H1 (cell line): ENCODE measurements at places on chromosomes 13 and 19. TPM values are rescaled to one million over a fixed set of nuclear protein-coding genes. Genes with fewer than 3 reads are reported as not detected.

GRCh38 chr19:10501971-10502523 is 1.1 kb downstream of the KEAP1 start:
- DNase-seq = peak; percentile 71

GRCh38 chr19:1360818-1361461 is 22.8 kb upstream of the NDUFS7 start:
- no peak for DNase-seq

DNA sequence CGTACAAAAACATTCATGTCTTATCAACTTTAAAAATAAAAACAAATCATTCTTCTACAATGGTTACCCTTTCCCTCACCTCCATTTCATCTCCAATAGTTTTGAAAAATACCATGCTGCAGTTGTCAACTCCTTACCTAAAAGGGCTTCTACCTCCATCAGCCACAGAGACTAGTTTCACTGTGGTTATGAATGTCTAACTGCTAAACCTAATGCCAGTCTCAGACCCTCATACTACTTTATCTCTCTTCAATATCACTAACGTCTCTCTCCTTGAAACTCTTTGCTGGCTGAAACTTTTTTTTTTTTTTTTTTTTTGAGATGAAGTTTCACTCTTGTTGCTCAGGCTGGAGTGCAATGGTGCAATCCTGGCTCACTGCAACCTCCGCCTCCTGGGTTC is 27.1 kb downstream of the LNX2 start:
- no peak for DNase-seq

DNA sequence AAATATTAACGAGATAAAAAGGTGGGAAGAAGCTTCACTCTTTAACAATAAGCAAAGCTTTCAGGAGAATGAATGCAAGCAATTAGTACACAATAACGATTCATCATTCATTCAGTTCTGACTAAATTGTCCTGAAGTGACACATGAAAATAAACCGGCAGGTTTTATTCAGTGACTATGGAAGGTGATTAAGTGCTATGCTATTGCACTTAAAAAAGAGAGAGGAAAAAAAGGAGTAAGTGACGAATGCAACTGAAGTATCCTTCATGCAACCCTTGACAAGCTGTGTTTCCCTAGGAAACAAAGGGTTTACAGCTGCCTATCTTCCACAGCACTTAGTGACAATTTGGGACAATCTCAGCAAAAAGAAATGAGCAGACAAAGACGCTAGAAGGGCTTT is 1.4 kb downstream of the LIG4 start:
- no peak for DNase-seq

DNA sequence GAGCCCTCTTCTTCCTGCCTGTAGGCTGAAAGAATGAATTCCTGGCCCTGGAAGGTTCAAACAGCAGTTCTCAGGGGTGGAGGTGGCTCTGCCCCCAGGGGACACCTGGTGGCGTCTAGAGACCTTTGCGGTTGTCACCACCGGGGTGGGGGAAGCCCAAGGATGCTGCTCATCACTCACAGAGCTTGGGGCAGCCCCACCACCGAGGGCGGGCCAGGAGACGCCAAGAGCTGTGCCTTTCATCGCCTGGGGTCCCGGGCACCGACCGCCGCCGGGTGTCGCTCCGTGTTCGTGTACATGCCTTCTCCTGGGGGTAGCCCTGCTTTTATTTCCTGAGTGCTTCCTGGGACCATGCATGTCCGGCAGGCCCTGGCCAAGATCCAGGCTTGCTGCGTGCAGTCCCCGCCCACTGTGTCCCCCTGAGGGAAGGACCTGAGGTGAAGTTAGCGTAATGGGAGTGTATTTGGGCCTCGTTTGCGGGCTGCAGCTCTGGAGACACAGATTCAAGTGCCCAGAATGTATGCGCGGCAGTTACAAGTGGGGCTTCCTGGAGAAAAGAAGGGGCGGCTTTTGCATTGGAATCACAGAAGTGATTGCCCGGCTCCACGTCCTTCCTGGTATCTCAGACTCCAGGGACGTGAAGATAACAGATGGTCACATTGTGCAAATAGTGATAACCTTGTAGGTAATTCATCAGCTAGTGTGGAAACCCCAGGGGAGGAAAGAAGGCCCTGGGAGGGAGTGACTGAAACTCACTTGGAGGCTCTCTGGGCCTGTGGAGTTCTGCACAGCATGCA is 7.8 kb downstream of the DOT1L start:
- no peak for DNase-seq

DNA sequence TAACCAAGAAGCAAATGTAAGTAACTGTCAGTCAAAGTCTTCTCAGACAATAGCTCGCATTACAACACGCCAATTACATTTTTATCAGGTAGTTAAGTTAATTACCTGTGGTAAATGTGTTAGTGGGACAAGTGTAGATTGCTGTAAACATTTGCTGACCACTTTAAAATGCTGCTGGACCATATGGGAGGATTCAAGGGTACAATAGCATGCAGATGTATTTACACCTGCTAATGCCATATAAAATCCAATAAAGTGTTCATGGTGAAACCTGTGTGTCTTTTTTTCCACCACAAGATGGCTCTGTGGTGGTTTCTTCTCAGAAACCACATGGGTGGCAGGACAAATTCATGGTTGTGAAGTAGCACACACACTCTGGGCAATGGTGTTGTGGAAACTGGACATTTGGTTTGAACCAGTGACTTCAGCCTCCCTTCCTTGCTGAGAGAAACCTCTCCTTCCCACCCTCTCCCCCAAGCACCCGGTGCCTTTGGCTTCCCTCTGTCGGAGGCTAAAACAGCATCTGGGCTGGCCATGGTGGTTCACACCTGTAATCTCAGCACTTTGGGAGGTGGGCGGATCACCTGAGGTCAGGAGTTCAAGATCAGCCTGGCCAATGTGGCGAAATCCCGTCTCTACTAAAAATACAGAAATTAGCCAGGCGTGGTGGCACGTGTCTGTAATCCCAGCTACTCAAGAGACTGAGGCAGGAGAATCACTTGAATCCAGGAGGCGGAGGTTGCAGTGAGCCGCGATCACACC is 18.1 kb upstream of the GTF3A start:
- DNase-seq = no peak

DNA sequence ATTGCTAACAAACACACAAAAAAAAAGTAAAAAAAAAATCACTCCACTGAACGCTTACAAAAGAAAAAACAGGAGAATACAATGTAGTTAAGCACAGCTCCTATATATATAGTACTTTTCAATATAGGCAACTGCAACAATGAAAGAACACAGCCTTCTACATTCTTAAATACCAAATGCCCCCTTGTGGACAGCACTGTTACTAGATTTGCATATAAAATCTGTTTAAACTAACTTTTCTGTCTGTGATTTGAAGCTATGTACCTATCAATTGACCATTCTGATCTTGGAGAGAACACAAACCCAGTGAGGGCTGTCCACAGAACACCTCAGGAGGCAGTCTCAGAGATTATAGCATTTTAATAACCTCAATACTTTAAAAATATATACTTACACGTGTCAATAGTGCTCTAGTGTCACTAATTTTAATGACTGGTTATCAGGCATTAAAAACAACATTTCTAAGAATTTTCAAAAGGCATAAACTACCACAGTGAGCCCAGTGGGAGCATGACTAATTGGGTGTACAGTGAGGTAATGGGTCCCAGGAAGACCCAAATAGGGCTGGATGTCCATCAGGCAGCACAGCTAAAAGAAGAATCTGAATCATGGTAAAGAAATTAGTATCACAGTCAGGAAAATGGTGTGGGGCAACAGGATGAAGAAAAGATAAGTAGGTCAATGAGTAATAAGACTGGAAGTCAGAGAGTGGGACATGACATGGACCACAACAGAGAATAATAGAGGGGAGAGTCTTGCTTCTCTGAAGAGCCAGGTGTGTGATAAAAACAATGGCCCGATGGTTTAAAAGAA is 22.2 kb downstream of the CCDC169 start:
- no peak for DNase-seq

DNA sequence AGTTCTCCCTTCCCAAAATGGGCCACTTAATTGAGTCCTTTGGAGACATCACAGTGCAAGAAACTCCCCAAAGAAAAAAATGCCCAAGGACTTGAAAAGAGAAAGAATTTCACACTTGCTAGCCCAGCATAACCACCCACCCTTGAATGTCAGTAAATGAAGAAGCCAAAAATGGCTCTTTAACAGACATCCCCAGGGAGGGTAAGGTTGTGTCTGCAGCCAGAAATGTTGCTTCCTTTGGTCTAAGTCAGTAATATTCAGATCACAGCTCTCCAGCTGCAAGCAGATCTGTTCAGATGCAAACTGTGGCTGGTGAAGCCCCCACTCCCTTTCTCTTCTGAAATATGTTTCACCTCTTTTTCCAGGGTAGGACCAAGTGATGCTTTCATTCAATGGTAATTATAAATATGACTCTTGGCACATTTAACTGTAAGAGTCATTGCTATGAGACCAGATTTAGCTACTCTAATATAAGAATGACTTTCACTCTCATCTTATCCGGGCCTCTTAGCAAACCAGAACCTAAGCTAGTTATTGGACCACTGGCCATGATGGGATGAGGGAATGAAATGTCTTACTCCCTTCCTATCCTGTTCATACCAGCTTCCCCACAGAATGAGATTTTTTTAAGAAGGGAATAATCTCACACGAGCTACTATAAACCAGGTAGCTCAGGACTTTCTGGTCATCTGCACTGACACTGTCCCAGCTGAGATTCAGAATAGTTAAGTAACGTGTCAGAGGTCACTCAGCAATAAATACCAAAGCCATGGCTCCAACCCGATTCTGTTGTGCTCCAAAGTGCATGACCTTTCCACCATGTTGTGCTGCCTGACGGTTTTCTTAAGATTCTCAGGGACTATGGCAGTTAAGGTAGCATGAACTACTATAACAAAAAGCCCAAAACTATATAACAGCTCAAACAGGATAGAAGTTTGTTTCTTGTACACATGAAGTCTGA is 234.1 kb downstream of the FOXO1 start:
- DNase-seq = no peak

DNA sequence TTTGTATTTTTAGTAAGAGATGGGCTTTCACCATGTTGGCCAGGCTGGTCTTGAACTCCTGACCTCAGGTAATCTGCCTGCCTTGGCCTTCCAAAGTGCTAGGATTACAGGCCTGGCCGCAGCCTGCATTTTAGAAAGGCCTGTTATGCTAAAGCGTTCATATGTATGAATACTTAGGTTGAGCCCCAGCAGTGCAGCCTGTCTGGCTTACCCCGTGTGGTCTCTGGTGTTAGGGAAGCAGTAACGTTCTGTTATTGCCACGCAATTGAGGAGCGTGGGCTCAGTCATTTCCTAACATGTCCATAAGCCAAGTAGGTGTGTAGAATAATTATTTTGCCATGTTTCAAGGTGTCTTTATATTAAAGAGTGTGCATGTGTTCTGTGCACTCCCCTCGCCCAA is 14.3 kb downstream of the HNRNPM start:
- no peak for DNase-seq

- no peak for DNase-seq
These were observed 25.4 kb downstream of the RAB20 start for GRCh38 chr13:110536006-110536693.

GRCh38 chr19:46392252-46392801 is 21.0 kb downstream of the CCDC8 start:
- DNase-seq = no peak

DNA sequence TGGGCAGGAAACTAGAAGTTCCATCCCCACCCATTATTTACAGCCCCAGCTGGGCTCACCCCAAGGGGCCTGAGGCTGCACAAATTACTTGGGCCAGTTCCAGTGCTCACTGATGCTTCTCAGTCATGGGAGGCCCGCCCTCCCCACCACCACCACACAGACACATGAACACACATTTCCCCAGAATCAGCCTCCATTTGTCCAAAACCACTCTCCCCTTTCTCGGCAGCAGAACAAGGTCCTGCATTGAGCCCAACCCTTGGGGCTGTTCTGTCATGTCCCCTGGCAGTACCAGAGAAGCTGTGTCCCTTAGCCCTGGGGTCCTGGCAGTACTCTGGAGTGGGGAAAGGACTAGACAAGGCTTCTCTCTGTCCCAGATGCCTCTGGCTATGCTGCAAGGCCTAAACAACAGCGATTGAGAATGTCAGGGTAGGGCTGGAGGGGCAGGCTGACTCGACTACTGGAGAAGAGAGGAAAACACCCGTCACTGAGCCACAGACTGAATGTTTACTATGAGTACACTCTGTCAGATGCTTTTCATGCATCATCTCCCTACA is 21.8 kb downstream of the SAMD4B start:
- DNase-seq = no peak

DNA sequence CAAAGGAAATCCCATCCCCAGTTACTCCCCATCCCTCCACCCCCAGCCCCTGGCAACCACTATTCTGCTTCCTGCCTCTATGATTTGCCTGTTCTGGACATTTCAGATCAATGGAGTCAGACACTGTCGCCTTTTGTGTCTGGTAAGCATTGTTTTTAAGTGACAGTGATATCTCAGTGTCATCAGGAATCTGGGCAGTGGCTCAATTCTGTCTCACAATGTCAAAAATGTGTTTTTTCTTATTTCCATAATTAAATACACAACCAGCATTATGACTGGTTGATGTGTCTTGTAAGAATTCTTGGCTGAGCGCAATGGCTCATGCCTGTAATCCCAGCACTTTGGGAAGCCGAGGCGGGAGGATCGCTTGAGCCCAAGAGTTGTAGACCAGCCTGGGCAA is 20.2 kb upstream of the PGLS start:
- no peak for DNase-seq

- DNase-seq = no peak
These were observed 248.0 kb downstream of the RFC3 start for GRCh38 chr13:34065928-34066327.

DNA sequence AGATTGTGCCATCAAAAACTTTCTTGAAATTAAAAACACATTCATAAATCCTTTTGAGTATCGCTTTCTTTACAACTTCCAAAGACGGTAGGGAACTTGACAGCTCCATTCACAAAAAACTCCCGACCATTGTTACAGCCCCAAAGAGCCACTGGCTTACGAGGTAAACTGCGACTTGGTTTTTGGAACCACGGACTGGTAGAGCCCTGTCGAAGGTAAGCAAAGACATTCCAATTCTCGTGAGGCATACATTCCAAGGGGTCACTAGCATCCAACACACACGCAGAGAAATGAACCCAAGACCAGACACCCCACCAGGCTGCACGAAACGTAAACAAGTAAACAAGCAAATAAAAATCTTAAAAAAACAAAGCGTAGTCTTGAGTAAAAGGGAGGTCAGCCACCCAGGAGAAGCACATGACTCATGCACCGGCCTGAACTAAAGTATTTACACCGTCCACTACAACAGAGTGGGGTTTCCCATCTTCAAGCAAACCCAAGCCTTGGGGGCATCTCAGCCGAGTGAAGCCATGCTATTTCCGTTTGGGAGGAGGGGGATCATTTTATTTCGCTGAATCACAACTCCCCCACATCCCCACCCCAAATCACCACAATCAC is 1.4 kb downstream of the BRD4 start:
- DNase-seq = no peak

Gene SELENOV
- 8.4 and 11.0 TPM in 2 replicates for total RNA-seq

Gene JAK3
- total RNA-seq = 3.2 and 4.0 TPM in 2 replicates

Gene TNFAIP8L1
- total RNA-seq = 5.9 and 6.1 TPM in 2 replicates

Gene RXFP2
- total RNA-seq = not detected in 2 replicates

Gene LAIR1
- total RNA-seq = not detected in 2 replicates

Gene NCAN
- total RNA-seq = 2.7 and 2.8 TPM in 2 replicates

Gene CEACAM5
- not detected in 2 replicates for total RNA-seq

Gene BEST2
- total RNA-seq = 4.6 TPM in 2 replicates

Gene SIGLEC12
- not detected in 2 replicates for total RNA-seq

Gene SLC10A2
- not detected in 2 replicates for total RNA-seq

Gene OR10H1
- total RNA-seq = not detected in 2 replicates

Gene SIGLEC6
- not detected in 2 replicates for total RNA-seq

Gene KANK2
- total RNA-seq = 42.3 and 47.9 TPM in 2 replicates
